ENCODE measurements at places on chromosomes 1 and 21.

DNA sequence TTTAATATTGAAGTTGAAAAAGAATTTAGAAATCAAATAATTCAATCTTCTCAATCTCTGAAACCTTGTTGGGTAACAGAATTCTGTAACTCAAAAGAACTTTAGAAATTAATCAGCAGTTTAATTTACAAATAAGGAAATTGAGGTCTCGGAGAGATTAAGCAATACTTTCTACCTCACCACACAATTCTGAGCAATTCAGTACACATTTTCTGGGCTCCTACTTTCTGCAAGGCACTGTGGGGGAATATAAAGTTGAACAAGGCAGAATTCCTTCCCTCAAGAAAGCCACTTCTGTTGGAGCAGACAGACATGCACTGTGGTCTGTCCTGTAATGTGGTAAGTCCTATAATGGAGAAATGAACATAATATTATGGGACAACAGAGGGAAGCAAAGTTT lies 47.7 kb downstream of the MEF2D start:
- DNase-seq, result no peak

DNA sequence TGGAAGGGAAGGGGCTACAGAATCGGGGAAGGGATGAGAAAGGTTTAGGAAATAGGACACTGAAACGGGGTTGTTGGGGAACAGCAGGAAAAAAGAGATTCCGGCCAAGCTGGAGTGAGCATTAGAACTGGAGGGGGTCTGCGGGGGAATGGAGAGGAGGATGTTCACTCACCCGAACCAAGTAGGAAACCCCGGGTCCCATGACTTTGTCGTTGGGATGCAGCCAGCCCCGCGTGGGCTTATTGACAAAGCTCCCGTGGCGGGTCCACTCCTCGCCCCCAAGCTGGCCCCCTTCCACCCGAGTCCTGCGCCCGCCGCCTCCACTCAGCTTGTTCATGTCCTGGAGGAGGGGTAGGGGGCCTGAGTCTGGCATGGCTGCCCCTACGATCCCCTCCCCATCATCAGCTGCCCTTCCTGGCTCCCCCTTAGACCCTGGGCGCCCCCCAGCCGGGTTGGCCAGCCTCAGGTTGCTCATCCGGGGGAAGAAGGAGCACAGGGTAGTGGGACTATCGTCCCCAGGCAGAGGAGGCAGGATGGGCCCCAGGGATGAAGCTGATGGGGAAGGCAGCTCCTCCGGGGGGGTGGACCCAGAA lies 591 bp downstream of the SHC1 start:
- no peak for DNase-seq

DNA sequence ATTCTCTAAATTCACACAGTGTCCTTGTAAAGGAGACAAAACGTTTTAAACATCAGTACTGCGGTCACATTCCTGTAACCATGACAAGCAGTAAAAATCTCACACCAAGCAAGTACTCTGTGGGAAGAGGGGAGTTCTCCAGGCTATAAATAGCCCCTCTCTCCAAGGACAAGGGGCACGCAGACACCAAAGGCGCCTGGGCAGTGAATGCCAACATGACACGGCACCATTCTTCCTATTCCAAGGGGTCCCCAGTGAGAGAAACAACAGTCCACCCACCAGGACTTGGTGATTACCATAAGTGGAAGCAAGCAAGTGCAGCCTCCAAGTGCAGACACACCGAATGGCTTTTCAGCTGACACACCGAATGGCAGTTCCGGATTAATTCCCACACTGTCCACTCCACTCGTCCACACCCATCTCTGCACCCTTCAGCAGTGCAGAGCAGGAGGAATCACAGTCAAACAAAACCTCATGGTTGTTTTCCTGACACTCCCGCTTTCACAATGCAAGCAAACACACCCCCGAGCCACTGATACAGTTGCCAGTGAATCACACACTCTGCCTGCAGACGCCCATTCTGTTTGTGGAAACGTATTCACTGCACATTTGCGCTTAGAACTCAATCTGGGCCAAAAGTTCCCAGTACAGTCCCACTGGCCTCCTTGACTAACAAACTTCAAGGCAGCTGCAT lies 1.8 kb downstream of the PTTG1IP start:
- DNase-seq, result no peak

- no peak for DNase-seq
Observed at GRCh38 chr21:38266732-38267131, 9.9 kb downstream of the KCNJ15 start.

DNA sequence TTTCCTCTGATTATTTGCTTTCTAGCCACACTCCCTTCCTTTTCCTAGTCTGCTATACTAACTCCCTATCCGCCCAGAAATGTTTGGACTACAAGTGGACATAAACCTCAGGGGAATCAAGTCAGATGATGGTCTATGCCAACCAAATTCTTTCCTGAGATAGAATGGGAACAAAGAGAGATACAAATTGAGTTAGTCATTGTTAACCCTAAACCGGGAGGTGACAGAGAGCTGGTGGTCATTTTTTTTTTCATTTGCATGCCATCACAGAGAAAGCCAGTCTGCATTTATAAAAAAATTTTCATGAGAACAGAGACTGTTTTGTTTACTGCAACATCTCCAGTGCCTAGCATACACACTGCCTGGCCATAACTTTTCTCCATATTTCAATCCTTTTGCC lies 35.0 kb downstream of the MYSM1 start:
- no peak for DNase-seq
